ENCODE measurements at places on chromosomes 11 and 22.

DNA sequence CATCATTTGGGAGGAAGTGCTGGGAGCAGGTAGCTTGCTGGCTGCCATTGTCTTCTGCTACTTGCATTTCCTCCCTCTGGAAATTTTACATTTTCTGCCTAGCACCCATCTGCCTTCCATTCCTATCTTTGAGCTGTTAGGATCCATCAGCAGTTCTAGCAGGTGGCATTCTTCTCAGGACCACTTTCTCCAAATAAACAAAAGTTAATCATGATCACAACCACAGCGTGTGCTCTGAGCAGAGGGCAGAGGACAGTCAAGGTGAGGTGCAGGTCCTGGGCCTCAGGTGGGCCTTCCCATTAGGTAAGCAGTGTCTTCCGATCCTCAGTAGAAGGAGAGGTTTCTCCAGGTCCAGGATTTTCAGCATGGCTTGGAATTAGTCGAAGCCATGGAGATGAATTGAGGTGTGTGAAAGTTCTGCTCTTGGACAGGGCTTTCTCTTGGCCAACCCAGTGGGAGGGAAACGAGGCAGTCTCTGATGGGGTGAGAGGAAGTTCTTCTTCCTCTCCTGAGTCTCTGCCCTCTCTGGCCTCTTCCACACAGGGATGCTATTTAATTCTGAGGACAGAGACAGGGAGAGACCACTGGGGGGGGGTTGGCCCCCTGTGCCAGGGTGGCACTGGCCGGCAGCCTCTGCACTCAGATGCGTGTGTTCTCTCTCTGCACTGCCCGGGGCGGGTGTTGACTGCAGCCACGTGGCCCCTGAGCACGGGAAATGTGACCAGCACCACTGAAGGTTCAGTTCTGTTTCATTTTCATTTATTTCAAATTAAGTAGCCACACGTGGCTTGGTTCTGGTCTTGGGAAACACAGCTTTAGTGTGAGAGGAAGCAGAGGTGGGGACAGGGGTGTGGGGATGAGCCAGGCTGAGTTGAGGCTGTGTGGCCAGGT lies 170.8 kb downstream of the TBC1D22A start:
- no peak for DNase-seq

GRCh38 chr11:59669611-59670009 lies 773 bp upstream of the PATL1 start:
- no peak for DNase-seq

DNA sequence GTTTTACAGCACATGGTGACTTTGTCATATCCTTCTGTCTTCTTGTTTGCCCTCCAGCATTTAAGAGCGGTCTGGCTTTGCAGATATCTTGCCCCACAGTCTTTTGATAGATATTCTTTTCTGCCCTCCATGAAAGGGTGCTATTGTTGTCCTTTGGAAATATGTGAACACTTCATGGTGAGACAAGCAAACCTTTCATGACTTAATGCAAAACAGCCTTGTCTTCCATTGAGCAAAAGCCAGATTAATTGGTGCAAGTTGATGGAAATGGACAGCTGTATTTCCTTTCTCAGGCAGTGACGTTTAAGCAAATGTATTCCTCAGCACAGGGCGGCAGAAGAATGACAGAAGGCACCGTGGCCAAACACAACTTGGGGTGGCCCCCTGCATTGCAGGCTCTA lies 4.4 kb downstream of the DCPS start:
- DNase-seq, result no peak

- no peak for DNase-seq
These were observed 51.5 kb upstream of the FGF3 start for GRCh38 chr11:69870766-69871165.

- no peak for DNase-seq
These were observed 62.7 kb downstream of the SPECC1L start for GRCh38 chr22:24333301-24333700.

DNA sequence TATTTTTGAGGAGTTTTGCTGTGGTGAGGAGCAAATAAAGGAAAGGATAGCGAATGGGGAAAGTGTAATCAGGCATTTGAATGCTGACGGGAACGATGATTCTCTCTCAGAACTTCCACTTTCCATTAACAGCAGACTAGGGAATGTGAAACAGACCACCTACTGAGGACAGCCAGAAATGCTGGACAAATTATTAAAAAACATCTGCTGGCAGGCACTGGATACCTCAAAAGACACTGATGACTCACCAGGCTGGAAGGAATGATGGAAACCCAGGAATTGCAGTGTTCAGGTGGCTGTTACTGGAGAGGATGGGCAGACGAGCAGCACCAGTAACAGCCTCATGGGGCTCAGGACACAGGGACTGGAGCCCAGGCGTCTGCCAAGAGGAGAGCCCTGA lies 33.4 kb downstream of the PLA2G6 start:
- no peak for DNase-seq

GRCh38 chr11:68867066-68867465 lies 25.4 kb upstream of the CPT1A start:
- no peak for DNase-seq

DNA sequence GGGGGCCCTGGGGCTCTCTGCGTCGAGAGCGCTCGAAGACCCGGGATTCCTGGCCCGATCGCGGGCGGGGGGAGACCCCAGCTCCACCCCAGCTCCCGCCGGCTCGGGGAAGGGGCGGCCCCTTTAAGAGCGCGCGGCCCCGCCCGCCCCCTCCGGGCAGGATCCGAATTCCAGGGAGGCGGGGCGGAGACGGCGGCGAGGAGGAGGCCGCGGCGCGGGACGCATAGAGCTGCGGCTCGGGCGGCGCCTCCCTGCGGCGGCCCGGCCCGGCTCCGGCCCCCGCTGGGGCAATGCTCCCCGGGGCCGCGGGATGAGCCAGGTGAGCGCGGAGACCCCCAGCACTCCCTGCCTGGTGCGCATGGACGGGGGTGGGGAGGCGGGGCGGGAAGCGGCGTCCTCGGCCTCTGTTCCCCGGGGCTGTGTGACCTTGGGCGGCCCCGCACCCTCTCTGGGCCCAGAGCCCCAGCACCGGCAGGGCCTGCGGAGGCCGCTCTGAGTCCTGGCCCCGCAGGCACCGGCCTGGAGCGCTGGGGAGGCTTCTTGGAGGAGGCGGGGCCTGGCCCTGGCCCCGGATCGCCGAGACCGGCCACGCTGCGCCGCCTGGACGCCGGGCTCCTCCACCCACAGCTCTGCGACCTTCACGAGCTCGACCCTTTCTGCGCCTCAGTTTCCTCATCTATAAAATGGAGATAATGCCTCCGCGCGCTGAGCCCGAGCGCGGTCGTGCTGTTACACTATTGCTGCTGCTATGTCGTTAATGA lies 565 bp downstream of the GAS2L1 start:
- DNase-seq, result no peak

DNA sequence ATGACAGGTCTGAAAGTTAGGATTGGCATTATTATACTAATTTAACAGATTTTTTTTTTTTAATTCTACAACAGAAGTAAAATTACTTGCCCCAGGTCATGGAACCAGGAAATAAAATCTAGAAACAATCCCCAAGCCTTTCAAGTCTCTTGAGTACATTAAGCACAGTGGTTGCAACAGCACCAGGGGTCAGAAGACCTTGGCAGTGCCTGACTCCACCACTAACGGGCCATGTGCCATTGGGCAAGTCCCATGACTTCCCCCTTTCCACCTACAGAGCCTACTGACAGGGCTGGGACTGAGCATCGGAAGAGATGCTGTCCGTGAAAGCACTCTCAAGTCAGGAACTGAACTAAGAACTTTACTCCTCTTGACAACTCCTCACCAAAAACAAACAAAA lies 98.6 kb upstream of the AKIP1 start:
- no peak for DNase-seq

DNA sequence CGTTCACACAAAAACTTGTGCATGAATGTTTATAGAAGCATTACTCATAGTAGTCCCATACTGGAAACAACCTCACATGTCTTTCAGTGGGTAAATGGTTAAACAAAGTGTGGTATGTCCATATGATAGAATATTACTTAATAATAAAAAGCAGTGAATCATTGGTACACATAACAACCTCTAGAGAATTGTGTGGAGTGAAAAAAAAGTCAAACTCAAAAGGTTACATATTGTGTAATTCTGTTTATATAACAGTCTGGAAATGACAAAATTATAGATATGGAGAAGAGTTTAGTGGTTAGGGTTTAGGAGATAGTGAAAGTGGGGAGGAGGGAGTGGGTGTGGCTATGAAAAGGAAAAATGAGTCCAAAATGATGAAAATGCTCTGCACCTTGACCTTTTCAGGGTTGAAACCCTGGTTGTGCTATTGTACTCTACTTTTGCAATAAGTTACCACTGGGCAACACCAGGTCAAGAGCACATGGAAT lies 243.4 kb upstream of the DDI1 start:
- DNase-seq, result no peak

DNA sequence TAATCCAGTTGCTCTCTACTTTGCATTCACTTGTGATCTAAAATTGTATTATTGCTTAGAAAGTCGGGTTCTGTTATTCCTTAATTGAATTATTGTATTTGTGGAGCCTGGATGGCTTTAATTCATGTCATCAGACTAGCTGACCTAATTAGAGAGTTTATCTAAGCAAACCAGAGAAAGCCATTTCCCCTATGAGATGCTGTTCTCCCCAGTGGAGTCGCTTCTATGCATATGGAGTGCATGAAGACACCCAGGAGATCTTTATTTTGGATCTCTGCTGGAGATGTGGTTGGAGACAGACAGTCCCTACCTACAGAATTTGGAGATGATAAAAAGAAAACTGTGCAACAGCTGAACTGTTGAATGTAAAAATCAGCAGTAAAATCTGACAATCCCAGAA lies 45.2 kb upstream of the MYO18B start:
- DNase-seq, result no peak

DNA sequence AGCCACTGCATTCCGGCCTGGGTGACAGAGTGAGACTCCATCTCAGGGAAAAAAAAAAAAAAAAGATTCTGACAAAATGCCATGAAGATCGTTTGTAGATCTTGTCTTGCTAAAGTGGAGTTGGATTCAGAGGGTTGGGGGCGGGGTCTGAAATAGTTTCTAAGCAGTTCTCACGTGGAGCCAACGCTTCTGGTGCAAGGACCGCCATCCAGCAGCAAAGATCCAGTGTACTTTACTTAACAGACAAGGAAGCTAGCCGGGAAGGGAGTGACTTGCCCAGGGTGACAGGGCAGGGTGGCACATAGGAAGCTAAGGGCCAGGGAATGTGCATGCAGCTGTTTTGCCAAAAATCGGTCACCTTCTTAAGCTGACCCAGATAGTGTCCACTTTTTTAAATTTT lies 27.4 kb downstream of the APOL1 start:
- no peak for DNase-seq

GRCh38 chr22:40525250-40525884 lies 111.2 kb downstream of the MRTFA start:
- no peak for DNase-seq

GRCh38 chr11:123903932-123904331 lies 2.0 kb downstream of the OR8D4 start:
- no peak for DNase-seq

GRCh38 chr11:3224401-3225057 lies 5.9 kb upstream of the MRGPRG start:
- no peak for DNase-seq

DNA sequence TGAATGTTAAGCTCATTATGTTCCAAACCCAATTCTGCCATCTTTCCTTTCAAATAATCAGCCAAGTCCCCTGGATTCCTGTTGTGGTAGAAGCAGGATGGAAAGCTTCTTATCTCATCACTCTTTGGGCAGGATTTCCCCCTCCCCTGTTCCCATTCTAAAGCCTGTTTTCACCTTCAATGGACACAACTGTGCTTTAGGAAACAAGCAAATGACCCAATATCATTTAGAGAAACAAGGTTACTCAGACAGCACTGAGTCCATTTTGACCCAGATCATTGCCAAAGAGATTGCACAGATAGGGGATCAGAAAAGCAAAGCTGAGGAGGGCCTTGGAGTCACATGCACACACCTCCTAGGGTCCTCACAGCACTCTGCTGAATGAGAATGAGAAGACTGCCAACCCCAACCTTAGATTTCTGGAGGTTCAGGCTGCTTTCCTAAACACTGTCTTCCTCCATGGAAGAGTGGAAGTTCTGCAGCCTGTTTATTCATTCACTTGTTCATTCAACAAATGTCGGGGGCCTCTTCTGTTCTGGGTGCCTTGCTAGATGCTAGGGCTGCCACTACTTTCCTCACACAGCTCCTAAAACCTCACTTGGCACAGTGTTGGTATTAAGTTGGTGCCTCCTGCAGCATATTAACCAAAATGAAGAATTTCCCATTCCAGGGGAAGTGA lies 95.3 kb downstream of the ME3 start:
- DNase-seq, result no peak

DNA sequence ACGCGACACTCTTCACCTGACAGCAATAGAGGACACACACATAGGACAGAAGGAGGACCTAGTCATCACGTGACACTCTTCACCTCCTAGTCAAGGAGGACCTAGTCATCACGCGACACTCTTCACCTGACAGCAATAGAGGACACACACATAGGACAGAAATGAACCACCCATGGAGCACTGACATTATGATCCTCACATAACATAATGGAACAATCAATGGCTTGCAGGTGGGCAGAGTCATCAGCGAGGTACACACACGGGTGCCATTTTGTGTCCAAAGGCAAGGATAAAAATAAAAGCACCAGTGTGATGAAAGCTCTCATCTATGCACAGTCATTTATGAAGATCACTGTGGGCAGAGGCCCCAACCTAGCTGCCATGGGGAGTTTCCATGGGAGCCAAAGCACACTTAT lies 354.7 kb downstream of the LARGE1 start:
- no peak for DNase-seq

GRCh38 chr11:73999581-74000306 lies 9.1 kb downstream of the UCP3 start:
- no peak for DNase-seq

DNA sequence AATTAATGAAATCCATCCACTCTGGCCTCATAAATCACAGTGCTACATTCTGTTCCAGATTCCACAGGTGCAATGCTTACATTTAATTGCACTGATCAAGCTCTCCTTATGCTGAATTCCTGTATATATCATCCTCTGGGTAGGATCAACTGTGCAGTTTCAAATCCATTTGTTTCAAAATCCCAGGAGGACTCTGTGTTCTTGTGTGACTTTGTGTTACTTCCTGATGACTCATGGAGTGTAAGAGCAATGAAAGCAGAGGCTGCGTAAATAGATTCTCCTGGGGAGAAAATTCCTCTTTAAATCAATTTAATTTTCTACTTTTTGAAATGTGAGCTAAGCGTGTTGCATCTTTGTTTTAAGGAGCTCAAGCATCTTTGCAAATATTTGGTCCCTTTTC lies 752.7 kb downstream of the METTL15 start:
- DNase-seq, result no peak

GRCh38 chr22:48651981-48652538 lies 1175.6 kb downstream of the BRD1 start:
- no peak for DNase-seq

DNA sequence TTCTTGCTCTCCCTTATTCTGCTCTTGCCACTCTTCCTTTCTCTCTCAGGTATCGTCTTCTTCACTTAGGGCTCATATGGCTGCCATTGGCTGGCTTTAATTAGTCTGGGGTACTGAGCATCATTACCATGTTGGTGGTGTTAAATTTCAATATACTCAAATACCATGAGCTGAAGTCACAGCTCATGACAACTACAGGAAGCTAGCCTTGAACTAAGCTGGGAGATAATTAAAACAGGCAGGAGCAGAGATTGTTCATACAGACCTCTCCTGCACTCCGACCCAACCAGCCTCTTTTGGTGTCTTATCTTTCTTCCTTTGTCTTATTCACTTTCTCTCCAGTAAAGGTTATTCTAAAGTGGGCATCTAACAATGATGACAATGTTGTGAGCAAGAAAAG lies 130.9 kb upstream of the BLID start:
- no peak for DNase-seq

- DNase-seq, result no peak
These were observed 25.0 kb downstream of the ARHGAP1 start for GRCh38 chr11:46675288-46675851.
